AG04450 (cell line): ENCODE measurements at places on chromosomes 7 and 10.
A peak's percentile ranks its signal among the peaks of the same experiment; 100 is the strongest.

DNA sequence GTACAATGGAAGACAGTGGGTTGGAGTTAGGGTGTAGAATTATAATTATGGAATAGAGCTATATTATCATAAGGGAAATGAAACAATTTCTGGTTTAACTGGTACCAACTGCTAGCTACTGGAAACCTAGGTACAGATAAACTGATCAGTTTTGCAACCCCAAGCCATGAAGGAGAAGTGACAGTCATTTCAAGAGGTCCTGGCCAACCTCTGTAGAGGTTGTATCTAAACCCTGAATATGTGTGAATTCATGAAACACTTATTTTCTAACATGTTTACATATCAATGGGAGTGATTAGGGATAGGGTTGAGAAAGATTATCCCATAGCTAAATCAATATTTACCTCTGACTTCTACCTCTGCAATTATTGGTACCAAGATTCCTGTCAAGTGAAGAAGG lies 29.9 kb upstream of the CC2D2B start:
- DNase-seq, result no peak

DNA sequence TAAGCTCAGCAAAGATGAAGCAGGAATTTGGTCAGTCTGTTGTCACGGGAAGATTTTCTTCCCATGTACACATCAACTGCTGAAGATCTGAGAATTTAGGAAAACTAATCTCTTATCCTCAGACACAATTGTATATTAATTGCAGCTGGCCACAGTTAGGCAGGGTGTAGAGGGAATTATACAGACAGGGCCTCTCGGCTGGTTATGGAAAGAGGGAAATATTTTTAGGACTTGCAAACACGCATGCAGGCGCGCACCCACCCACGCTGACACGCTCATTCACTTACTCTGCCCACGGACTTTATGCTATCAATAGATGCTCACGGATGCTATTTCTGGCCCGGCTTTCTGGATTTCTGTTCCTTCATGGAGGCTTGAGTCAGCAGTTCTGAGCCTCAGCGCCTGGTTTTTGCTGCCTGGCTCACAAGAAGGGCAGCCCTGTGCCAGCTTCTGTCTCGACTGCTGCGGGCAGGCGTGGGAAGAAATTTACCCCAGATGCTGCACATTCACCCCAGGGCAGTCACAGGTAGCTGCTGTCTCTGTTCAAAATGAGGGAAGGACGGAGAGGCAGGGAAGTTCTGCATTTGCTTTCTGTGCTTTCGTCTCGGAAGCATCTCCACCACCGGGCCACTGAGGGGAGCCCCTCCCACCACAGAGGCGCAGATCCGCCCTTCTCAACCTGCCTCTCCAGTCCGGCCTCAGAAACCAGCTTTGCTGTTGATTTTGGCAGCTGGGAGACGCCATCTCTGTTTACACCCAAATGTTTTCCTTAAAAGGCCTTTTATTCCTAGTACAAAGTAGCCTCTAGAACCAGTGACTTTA lies 116.3 kb upstream of the BTBD16 start:
- DNase-seq, result peak; percentile 57

GRCh38 chr10:102241032-102241443 lies 274 bp downstream of the PITX3 start:
- no peak for DNase-seq

DNA sequence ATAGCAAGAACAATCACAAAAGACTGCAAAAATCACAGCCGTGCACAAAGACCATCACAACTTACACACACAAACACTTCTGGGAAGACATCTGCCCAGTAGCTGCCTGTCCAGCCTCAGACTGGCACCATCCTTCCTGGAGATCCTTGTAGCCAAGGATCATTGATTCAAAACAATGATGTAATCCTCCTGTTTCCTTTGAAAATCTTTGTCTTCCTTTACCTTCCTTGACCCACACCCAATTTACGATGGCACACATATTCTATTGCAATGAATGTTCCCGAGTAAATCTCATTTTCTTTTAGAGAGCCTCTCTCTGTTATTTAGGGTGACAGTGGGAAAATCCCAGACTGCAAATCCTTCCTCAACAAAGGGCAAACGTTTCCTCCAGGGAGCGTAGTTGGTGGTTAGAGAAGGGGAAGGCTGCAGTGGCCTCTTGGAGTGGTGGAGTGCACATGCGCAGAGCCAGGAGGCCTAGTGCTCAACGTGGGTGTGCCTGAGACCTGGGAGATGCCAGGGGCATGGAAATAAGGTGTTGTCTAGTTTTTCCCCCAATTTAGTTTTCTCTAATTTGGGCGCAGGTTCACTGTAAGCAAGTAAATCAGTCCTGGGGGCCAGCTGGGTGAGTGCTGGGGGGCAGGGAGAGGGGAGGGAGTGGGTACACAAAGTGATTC lies 3.1 kb upstream of the INPP5A start:
- no peak for DNase-seq

DNA sequence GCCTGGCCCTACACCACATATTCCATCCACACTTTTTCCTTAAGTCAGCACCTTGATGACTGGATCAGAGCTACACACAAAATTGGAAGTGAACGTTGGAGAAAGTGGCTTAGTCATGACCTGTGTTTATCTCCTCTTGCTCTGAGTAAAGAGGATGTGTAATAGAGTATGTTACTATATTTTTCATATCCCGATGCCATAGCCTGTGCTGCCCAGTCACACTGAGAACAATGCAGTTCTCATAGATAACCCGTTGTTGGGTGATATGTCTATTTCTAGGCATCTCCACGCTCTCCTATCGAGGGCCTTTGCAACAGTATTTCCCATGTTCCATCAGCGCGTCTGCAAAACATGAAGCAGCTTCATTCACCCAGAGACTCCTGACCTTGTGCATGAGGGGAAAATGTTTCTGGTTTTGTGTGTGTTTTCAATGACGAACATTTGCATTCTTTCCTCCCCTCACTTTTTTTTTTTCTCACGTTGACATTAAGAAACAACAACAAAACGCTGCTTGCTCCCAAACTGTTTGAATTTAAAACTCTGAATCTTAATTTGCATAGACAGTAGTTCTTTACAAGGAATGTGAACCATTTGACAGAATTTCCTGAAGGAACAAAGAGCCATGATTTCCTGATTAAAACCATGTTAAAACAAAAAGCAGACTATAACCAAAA lies 43.4 kb downstream of the GRK5 start:
- peak; percentile 72 for DNase-seq

DNA sequence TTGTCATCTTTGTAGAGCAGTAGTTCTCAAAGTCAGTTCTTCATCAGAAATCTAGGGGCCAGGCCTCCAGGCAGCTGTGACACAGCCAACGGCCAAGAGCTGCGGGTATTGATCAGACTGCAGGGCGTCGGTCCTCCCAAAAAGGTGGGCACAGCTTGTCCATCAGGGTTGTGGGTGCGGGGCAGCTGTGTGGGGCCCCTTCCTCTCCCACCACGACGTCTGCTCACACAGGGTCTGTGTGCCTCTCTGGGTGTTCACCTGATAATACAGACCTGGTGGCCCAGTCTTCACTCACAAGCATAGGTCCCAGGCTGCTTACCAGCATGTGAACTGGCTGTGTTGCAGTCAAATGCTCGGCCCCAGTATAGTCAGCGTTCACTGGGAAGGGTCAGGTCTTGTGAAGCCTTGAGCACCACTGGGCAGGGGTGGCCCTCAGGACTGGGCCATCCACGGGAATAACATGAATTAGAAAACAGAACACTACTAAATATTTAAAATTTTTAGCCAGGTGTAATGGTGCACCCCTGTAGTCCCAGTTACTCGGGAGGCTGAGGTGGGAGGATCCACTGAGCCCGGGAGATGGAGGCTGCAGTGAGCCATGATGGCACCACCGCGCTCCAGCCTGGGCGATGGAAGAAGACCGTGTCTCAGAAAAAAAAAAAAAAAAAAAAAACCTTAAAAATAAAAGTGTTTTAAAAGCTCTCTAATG lies 102.8 kb upstream of the DIP2C start:
- no peak for DNase-seq

- no peak for DNase-seq
These were observed 8.6 kb upstream of the TARP start for GRCh38 chr7:38282081-38282480.

GRCh38 chr10:33733058-33733457 lies 398.6 kb upstream of the NRP1 start:
- DNase-seq, result no peak

DNA sequence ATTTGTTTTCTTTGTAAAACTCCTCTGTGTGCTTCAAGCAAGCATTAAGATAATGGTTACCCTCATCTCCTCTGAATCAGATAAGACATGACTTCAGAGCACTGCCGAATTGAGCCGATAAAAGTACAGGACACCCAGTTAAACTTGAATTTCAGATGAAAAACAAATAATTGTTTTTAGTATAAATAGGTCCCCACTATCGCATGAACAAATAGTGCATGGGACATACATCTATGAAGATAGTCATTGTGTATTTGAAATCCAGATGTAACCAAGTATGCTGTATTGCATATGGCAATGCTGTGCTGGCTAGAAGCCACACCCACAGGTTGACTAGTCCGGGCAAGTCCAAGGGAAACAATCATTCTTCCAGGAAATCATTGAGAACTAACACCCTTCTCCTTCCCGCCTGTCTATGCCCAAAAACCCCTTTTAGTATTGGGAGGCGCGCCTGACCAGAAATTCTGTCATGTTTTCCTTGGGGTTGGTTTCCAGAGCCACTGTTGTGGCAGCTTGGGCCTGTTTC lies 12.6 kb upstream of the FGFR2 start:
- DNase-seq, result no peak

- peak; percentile 8 for DNase-seq
These were observed 40.3 kb downstream of the CPVL start for GRCh38 chr7:29105752-29106668.

GRCh38 chr7:132480534-132480933 lies 95.7 kb downstream of the PLXNA4 start:
- no peak for DNase-seq
